ENCODE measurements at places on chromosomes 6 and 20.

- DNase-seq = peak; percentile 81
Measured at GRCh38 chr6:16964553-16965499, 137.0 kb upstream of the STMND1 start.

DNA sequence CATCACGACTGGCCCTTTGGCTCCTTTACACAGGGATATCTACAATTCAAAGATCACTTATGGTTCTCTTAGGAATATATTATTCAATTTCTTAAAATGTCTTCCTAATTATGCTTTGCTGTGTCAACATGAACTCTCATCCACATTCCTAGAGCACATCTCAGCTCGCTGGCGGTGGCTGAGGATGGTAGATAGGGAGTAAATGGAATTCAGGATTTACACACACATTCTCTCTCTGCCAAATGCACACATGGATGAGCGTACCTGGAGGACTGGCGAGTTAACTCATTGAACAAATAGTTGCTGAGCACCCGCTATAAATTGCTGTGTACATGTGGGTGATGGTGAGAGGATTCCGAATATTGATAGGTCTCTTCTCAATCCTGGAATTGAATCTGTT, 4.8 kb upstream of the MRPS10 start:
- no peak for DNase-seq

GRCh38 chr6:142764311-142764710, 180.7 kb downstream of the HIVEP2 start:
- DNase-seq = no peak

DNA sequence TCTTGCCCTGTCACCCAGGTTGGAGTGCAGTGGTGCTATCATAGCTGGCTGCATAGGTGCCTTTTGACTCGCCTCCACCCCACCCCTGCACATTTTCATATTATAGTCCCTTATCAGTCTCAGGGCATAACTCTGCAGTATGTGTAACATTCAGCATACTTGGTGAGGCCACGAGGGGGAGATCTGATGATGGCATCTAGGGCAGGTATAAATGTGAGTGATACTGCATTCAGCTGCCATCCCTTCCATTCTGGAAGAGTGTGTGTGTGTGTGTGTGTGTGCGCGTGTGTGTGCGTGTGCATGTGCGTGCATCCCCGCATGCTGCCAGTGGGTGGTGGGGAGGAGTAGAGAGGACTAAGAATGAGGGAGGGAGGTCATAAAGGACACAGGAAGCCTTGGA, 81.4 kb downstream of the JARID2 start:
- DNase-seq = no peak

- no peak for DNase-seq
Measured at GRCh38 chr6:166007349-166008263, 160.0 kb downstream of the TBXT start.

DNA sequence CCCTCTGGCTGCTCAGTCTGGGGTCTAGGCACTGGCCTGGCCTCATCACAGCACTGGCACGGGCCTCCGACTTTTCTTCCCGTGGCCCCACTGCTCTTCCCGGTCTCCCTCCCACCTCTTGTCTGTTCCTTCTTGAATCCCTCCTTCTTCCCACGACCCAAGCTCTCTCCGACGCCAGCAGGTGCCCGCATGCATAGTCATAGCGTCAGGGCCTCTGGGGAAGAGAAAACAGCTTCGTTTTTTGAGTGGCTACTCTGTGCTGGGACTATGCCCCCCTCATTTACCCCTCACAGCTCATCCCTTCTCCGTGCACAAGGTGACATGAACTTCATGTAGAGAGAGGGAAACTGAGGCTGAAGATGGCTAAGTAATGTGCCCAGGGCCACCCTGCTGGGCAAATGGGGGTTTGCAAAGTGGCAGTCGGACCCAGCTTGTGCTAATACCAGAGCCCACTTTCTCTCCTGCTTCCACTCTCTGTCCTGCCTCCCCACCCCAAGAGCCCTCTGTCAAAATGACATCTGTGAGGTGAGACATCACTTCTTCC, 59.2 kb downstream of the SYNJ2 start:
- DNase-seq = peak; percentile 28

GRCh38 chr6:98838032-98838431, 3.7 kb downstream of the POU3F2 start:
- DNase-seq = no peak

GRCh38 chr6:131317516-131317915, 182.2 kb downstream of the AKAP7 start:
- no peak for DNase-seq

GRCh38 chr6:121726596-121726995, 291.1 kb downstream of the GJA1 start:
- DNase-seq = no peak
